ENCODE measurements at places on chromosomes 7 and 10. TPM values are rescaled to one million over a fixed set of nuclear protein-coding genes. Genes with fewer than 3 reads are reported as not detected.

DNA sequence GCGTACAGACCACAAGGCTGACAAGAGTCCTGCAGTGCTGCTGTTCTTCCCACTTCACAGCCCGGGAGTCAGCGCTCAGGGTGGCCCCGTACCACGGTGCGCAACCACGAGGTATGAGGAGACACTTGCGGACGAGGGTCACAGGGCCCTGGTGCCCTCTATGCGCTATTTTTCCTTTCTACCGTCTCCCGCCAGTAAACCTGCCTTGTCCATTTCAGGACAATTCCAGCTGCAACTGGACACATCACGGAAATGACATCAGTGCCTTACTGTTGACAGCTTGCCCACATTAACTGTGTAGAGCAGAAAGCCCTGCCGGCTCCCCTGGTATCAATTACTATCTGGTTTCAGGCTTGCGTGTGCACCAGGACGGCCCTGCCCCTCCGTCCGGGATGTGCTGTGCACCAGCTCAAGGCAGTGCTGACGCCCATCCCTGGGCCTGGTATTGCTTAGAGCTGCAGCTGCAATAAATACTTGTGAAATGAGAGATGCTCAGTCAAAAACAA lies 65.1 kb downstream of the ZRANB1 start:
- no peak for DNase-seq

Gene MCM10
- 0.57 TPM for total RNA-seq

Gene OPN1SW
- total RNA-seq = not detected

Gene EPHB6
- total RNA-seq = 213 TPM

DNA sequence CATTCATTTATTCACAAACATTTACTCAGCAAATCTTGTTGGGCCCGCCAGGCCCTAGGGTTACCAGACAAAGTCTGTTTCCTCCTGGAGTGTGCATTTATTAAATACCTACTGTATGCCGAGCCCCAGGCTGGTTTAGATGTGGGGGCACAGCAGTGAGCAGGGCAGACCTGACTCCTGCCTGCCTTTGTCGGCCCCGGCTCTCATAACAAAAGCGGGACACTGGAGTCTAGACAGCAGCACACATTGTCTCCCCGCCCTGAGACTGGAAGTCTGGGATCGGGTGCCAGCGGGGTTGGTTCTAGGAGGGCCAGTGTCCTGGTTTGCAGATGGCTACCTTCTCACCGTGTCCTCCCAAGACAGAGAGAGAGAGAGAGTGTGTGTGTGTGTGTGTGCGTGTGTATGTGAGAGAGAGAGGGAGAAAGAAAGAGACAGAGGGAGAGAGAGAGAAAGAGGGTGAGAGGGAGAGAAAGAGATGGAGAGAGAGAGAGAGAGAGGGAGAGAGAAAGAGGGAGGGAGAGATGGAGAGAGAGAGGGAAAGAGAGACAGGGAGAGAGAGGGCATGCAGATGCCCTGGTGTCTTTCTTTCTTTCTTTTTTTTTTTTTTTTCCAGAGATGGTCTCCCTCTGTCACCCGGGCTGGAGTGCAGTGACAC lies 25.9 kb downstream of the ELFN1 start:
- DNase-seq = no peak

DNA sequence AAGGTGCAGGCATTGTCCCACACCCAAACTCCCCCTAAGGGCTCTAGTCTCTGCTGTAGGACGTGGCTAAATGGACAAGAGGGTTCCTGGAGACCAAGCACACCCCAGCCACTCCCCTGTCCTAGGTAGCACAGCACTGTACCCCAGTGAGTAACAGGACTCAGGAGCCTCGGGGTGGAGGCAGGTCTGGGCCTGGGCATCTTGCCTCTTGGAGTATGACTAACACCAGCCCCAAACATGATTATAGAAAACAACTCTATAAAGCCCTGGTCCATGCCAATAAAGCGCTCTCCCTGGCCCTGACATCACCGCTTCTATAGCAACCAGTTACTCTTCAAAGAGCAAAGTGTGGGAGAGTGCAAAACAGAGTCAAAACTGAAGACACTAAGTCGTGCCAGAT lies 195.0 kb downstream of the CALN1 start:
- DNase-seq = peak; percentile 66

DNA sequence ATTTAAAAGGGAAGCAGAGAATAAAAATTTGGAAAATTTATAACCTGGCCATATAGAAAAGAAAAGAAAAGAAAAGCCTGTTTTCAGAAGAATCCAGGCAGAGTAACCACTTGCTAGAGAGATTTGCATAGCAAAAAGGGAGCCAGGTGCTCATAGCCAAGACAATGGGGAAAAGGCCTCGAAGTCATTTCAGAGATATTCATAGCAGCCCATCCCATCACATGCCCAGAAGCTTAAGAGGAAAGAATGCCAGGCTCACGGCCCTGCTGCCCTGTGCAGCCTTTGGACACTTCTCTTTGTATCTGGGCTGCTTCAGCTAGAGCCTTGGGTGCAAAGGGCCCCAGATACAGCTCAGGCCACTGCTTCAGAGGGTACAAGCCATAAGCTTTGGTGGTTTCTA lies 159.8 kb downstream of the CCDC7 start:
- no peak for DNase-seq

Gene SVOPL
- total RNA-seq = not detected

Gene CDK6
- total RNA-seq = 43.6 TPM

Gene CYP26C1
- not detected for total RNA-seq

Gene FBXL13
- 0.78 TPM for total RNA-seq

Gene ATOH7
- 0.99 TPM for total RNA-seq

DNA sequence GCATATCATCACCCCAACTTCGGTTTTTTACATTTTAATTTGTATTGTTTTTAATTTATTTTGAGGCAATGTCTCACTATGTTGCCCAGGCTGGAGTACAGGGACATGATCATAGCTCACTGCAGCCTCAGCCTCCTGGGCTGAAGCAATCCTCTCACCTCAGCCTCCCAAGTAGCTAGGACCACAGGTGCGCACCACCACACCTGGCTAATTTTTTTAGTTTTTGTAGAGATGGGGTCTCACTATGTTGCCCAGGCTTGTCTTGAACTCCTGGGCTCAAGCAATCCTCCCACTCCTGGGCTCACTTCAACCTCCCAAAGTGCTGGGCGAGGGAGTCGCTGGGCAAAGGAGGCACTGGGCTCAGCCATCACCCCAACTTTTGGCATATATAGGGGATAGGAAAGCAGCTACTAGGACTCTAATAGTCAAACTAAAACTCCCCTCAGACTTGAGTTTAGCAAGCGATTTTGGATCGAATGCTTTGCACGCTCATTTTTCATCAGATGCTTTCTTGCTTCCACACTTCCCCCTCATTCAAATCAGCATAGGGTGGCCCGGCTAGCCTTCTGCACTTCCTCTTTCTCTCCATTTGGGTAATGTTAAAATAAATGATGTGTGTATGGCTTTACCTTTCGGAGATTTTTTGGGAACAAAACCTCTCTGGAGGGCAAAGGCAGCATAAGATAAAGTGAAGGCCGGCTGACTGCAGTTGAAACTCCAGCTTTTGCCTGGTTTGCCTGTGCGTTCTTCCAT lies 20.8 kb upstream of the NMT2 start:
- no peak for DNase-seq

GRCh38 chr10:14926722-14927416 lies 27.0 kb downstream of the DCLRE1C start:
- DNase-seq = no peak
